ENCODE measurements at places on chromosomes 4 and X.
A peak's percentile ranks its signal among the peaks of the same experiment; 100 is the strongest.

GRCh38 chrX:19075754-19076153 lies 46.5 kb downstream of the ADGRG2 start:
- no peak for DNase-seq

DNA sequence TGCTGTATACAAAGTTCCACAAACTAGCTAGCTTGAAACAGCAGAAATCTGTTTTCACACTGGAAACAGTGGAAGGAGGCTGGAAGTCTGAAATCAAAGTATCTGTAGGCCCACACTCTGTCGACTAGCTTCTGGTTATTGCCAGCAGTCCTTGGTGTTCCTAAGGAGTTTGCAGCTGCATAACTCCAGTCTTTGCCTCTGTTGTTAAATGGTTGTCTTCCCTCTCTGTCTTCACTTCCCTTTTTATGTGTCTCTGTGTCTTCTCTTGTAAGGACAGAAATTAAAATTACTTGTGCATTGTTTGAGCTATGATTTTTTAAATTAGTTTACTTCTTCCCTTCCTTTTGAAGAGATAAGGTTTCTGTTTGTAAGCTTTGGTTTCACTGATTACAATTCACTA lies 8.2 kb downstream of the MTHFD2L start:
- DNase-seq = no peak

DNA sequence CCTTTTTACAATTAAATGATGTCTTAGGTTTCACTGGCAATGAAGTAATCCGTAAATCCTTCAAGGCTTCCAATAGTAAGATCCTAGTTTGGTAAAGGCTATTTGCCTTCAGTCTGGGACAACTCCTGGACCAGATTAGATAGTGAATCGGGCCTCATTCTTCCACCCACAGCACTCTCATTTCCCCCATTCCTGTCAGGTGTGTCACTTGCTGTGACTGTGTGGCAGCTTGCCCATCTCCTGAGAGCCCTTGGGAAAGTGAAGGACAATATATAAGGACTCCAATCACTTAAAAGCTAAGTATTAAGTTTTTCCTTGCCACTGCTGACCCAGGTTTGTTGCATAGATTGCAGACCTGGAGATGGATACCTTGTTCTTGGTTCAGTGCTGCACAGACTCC lies 3.3 kb upstream of the GASK1B start:
- DNase-seq = no peak

DNA sequence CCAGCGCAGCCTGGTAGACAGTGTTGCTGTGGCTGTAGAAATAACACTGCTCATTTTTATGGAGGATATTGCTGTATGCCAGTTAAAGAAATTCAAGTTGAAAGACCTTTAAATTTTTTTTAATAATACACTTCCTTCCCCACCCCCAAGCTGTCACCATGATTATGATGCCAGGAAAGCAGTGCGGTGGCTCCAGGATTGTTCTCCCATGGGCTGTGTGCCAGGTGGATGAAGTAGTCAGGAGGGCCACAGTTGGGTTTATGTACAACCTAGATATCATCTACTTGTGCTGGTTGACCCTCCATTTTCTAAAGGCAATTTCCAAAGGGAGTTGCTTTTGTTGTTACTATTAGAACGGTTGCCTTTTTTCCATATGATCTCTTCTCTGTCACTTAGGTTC lies 136.6 kb downstream of the AFF1 start:
- no peak for DNase-seq

GRCh38 chrX:37746218-37746941 lies 33.5 kb upstream of the CYBB start:
- DNase-seq = peak; percentile 54

DNA sequence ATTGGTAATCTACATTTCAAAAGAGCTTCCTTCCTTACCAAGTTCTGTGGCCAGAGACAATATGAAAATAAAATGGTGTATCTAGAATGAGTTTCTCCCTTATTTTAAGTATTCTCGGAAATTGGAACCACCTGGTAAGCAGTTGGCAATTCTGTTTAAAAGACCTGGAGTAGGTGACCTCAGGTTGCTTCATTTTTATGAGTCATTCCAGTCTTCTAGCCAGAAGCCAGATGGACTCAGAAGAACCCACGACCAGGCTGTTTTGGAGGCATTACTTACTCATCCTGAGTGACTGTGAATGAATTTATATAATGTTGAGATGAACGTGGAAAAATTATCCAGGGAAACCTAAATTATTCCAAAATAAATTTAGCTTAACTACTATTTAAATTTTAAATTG lies 9.1 kb downstream of the BMPR1B start:
- no peak for DNase-seq

DNA sequence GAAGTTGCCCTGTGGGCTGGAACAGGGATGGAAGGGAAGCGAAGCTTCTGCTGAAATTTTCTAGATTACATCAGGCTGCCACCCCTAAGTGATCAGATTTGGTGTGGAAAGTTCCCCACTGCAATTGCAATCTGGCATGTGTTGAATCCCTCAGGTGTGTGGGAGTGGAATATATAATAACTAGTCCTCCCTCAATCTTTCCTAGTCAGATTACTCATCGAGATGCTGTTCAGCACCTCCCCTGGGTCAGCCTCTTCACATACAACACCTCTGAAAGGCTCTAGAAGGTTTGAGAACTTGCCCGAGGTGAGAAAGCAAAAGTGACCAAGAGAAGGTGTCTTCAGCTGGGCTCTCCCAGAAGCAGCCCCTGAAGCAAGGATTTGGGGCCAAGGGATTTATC lies 336.8 kb downstream of the BCOR start:
- DNase-seq = no peak

DNA sequence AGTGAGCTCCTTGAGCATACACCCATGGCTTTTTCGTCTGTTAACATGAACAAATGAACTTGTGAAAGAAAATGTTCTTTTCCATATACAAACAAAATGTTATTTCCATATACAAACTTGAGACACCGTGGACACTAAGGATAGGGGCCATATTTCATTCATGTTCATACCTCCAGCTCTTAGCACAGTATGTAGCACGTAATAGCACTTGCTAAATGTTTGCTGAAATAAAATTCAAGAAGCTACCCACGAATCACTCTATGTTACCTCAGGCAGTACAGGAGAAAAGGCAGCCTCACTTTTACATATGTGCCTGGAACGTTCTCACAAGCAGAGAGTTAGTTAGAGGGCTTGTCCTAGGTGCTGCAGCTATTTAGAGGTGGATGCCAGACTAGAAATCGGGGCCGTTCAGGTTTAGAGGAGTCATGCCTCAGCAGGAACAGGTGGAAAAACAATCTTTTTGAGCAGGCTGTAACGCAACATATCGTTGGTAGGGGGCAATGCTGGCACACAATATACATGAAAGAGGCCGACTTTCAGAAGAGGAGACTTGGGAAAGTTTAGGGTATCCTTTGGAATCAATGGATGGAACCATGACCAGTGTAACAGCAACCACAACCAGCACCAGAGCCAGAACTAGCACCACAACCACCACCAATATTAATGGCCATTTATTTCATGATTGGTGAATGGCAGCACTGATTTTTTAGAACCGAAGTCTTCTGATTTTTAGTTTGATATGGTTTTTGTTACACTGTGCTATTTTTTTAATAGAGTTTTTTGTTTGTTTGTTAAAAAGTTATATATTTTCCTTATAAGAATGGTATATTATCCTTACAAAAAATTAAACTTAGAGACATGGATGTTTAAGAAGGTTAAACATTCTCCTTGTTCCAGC lies 14.8 kb upstream of the PAQR3 start:
- DNase-seq = no peak

DNA sequence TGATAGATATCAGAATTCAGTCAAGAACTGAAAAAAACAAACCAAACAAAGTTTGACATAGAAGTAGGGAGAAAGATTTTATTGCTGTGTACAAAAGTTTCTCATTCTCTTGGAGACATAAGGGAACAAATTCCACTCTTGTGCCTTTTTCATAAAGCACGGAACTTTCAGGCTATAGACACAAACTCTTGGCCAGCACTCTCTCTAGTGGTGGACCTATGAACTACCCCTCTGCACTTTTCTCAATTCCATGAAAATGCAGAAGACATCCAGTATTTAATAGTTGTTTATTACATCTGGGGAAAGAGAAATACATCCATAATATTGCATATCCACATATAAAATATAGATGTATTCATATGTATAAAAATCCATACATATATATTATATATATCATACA lies 291.6 kb upstream of the HS3ST1 start:
- DNase-seq = peak; percentile 34

DNA sequence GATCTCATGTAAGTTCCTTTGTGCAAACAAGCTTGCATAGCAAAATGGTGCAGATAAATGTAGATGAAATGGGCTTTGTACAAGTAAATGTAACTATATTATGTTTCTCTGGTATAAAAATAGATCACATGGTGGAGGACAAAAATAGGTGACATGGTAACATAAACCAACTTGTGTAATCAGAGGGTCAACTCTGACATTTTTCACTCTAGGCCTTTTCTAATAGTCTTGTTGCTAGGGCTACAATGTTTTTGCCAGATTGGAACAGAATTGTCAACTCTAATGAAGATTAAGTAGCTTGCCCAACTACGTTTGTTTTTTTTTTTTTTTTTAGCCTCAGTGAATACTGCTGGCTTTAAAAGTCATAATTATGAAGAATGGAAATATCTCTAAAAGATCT lies 11.5 kb downstream of the MAD2L1 start:
- no peak for DNase-seq

DNA sequence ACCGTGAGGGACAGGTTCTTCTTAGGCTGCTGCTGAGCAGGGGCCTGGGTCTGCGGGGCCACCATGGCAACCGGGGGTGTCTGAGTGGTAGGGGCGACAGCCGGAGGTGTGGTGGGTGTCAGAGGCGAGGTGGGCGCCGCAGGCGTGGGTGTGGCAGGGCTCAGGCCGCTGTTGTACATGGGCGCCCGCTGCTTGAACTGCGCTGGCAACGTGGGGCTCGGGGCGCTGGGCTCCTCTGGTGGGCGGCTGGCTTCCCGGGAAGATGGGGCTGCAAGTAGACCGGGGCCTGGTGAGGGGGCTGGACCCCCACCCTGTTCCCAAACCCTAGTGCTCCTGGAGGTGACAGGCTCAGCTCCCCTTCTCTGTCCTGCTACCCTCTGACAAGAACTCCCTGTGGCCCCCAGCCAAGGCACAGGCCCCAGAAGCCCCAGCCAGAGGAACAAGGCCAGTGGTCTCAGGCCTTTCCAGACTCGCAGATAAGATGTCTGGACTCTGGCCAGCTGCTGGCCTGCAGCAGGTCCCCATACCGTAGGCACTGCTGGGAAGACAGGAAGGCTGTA lies 24.8 kb downstream of the NELFA start:
- DNase-seq = no peak

DNA sequence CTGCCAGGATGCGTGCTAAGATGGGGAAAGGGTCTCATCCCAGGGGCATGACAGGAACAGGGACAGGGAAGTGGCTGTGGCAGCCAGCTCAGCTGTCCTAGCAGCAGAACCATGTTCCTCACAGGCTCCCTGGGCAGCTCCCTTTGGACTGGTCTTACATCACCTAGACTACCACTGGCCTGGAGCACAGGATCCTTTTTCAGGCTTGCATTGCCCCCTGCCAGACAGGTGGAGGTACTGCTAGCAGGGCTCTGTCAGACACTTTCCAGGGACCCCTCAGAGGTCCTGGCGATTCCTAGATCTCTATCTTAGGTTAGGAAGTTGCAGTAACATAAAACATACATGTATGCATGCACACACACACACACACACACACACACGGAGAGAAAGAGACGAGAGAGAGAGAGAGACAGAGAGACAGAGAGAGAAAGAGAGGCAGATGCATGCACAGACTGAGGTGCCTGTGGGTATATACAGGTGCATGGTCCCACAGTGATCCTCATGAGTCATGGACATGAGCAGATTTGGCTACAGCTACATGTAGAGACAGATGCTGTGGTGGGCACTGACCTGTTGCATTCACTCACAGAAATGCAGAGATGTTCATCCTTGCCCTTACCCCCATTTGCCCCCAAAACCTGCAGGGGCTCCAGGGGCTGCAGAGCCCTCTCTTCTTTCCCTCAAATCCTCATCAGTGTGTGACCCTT lies 63.6 kb downstream of the STARD8 start:
- no peak for DNase-seq

GRCh38 chrX:11792461-11793421 lies 34.7 kb downstream of the MSL3 start:
- peak; percentile 50 for DNase-seq

GRCh38 chr4:55087913-55088260 lies 37.5 kb downstream of the KDR start:
- no peak for DNase-seq

DNA sequence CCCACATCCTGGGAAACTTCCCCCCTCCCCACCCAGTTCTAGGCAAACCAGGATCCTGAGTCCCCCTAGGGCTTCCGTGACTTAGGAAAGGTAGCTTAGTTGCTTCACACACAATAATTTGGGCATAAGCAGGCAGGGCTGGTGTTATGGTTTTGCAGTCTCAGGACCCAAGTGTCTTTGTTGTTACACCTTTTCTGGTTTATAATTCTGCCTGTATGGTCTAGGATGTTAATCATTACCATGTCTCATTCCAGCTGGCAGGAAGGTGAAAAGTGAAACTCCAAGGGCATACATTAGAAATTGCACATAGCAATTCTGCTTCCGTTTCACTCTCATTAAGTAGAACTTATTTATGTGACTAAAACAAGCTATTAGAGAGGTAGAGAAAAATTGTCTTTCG lies 16.8 kb downstream of the UGT8 start:
- no peak for DNase-seq

DNA sequence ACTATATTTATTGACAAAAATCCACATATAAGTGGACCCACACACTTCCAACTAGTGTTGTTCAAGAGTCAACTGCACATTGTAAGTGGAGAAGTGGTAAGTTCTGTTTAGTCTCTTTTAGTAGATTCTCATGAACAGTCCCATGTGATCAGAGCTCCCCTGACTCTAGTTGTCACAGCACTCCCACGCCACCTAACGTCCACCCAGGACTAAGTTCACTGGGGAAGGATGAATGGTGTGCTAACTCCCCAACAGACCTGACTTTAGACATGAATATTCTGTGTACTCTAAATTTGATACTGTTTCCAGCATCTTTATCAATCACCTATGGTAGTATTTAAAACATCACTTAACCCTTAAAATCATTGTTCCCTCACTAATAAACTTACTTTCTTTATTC lies 59.8 kb downstream of the PACRGL start:
- DNase-seq = no peak

- DNase-seq = no peak
These were observed 27.9 kb downstream of the SLC4A4 start for GRCh38 chr4:71366766-71367165.

- no peak for DNase-seq
These were observed 1847.0 kb upstream of the PCDH10 start for GRCh38 chr4:131302108-131302507.
